ENCODE measurements at places on chromosomes 7 and 10.

DNA sequence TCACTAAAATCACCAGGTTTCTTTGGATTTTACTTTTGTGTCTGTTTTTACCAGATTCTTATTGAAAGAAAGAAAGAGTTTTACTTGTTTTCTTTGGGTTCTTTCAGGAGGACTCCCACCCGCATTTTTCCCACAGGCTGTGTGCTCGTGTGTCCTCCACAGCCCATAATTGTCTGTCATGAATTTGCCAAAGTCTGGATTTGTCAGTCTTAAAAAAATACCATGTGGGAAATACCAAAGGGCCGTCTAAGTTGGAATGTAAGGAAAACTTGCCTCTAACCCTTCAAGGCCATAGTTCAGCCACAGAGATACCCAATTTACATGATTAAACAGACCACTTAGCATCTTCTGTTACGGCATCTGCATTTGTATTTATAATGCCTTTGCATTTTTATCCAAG is 41.3 kb upstream of the INHBA start:
- DNase-seq: no peak

- DNase-seq: no peak
Measured at GRCh38 chr7:6553448-6554044, 2.3 kb upstream of the GRID2IP start.

GRCh38 chr10:116587878-116588591 is 2.7 kb upstream of the PNLIPRP1 start:
- no peak for DNase-seq

DNA sequence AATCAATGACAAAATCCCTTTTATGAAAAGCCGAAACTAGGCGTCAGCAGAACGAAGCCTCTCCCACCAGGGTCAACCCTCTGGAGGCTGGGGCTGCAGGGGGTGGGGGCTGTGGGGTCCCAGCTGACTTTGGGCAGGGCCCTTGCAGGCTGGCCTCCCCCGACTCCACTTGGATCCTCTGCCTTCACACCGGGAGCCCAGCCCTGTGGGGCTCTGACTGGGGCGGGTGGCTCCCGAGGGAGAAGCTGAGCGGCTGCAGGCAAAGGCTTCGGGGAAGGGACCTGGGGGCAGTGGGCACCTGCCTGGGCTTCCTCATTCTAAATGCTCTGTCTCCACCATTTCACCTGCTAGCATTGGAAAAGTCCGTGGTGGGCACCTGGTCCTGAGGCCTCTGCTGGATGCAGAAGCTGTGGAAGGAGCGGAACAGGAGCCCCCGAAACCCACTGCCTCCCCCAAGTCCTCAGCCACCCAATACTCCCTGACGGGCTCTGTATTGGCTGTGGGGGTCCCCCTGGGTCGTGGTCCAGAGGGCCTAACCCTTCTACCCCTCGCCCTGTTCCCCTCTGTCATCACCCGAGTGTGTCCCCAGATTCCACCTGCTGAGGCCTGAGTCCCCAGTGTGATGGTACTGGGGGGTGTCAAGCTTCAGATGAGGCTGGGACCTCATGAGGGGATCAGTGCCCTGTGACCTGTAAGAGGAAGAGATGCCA is 108.6 kb downstream of the DNAJB6 start:
- DNase-seq: no peak

DNA sequence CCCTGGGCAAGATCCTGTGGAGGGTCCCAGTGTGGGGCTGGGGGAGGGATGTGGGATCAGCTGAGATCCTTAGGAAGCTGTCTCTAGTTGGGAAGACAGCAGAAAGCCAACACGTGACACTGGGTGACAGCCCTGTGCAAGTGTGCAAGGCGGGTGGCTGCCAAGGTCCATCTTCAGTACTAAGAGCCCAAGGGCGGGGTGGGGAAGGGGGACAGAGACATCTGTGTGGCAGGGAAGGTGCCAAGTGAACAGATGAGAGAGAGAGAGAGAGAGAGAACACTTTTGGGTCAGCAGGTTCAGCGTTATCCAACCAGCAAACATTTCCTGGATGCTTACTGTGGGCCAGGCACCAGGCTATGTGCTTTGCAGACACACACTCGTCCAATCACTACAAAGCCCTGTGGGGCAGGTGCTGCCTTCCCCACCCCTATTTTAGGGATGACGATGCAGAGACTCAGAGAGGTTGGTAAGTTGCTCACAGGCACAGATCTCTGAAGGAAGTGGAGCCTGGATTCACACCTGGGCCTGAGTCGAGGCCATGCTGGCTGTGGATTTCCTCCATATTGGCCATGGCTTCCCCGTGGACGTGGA is 135.7 kb downstream of the GRK5 start:
- no peak for DNase-seq

- no peak for DNase-seq
Measured at GRCh38 chr7:96426027-96426426, 104.1 kb upstream of the SLC25A13 start.

GRCh38 chr7:73683788-73684693 is 644 bp downstream of the BUD23 start:
- no peak for DNase-seq

DNA sequence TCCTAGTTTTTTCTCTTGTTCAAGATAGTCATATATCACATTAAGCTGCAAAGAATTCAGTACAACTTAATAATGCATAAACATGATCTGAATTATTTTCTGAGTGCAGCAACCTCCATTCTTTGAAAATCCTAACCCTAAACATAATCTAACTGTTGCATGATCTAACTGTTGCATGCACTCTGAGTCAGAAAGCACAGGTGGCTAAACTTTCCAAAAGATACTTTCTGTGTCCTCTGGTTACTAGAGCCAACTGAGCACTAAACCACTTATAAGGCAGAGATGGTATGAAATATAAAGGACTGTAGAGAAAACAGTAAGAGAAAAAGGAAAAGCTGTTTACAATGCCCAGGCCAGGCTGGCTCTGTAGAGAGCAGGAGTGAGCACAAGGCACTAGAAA is 23.0 kb upstream of the FAM133B start:
- DNase-seq: no peak

GRCh38 chr10:43255634-43256431 is 11.0 kb downstream of the RASGEF1A start:
- DNase-seq: peak; percentile 51

DNA sequence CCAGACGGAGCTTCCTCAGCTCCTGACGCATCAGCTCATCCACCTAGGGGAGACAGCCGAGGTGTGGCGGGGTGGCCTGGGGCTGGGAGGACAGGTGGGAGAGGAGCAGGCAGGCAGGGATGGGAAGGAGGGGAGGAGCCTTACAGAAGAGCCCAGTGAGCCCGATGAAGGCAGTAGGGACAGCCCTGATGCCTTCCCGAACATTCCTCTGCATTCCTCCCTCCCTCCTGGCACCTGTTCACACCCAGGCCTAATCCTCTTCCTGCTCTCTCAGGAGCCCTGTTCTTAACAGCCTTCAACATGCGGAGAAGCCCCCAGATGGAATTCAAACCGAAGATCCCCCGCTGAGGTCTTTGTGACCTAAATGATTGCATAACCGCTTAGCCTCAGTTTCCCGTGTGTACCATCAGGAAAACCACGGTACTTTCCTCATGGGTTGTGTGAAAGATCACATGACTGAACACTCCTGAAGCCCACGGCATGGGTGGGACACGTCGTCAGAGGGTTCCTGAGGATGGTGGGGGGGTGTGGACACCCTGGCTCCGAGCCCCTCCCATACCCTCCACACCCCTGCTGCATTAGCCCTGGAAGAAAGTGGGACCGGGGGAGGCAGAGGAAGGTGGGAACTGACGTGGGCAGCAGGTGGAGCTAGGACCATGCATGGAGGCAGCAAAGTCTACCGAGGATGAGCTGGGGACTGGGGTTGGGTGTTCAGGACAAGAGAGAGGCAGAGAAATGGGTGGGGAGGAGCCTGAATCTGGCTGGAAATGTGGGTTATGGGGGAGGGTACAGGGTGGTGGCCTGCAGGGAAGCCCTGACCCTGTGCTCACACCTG is 8.8 kb upstream of the ASB10 start:
- DNase-seq: no peak

DNA sequence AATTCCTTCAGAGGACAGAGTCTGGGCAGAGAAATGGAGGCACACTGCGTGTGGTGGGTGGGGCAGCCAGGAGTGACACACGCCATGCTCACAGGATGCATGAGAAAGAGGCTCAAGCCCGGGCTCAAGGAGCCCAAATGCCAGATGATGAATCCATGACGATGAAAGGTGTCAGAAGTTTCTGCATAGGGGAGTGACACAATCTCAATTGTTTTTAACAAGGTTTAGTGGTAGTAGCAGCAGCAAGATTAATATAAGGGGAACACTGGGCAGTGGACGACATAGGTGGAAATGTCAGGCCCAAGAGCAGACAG is 126.1 kb downstream of the TNS3 start:
- DNase-seq: no peak

Data from activated naive CD8-positive, alpha-beta T cell treated with anti-CD3 and anti-CD28 coated beads, Interleukin-2, amount 50 U/mL, for 24 hours (primary cell).